ENCODE measurements at places on chromosomes 5 and 9. TPM values are rescaled to one million over a fixed set of nuclear protein-coding genes. Genes with fewer than 3 reads are reported as not detected.

- no peak for DNase-seq
These were observed 117.6 kb downstream of the CARTPT start for GRCh38 chr5:71836559-71837112.

The PCDHGA11 gene
- 4.9 TPM for polyA plus RNA-seq

The ADAMTS2 gene
- polyA plus RNA-seq, result 10.6 TPM

GRCh38 chr9:119852390-119852789, 483.2 kb upstream of the BRINP1 start:
- DNase-seq, result peak; percentile 11

DNA sequence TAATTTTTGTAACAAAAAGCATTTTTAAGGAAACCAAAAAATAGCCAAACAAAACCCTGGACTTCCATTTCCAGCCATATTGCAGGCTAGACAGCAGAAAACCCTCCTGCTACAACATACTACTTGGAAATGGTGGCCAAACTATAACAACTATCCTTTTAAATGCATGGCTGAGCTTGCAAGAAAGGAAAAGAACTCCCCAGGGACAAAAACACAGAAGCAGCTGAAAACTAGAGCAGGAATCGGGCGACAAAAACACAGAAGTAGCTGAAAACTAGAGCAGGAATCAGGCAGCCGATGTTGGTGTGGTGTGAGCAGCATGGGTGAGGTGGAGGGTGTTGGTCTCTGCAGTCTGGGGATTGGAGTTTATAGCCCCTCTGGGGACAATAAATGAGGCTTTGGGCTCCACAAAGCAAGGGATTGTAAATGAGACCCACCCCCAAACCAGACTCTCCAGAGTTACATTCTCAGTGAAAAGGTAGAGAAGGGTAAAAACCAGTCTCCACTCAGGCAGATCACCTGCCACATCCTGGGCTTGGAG, 95.2 kb downstream of the C9orf50 start:
- no peak for DNase-seq

DNA sequence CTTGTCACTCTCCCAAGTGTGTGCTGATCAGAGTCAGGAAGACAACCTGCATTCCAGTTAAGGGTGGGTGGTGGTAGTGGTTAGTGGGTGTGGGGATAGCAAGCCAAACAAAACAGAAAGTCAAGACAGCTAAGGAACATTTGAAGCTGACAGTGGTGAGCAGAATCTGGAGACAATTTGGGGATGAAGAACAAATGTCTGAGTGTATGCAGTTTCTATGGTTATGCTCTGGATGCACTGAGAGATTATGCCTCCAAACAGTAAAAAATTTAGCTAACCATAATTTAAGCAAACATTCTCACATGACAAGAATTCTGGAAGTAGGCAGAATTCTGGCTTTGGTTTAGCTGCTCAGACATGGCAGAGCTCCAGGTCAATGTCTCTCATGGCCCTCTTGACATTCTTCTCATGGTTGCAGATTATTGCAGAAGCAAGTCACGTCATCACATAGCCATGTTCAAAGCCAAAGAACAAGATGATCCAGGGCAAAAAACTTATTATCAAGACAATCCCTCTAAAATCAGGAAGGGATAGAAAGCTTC, 148.7 kb downstream of the LURAP1L start:
- DNase-seq, result no peak

The MEIKIN gene
- polyA plus RNA-seq, result not detected

DNA sequence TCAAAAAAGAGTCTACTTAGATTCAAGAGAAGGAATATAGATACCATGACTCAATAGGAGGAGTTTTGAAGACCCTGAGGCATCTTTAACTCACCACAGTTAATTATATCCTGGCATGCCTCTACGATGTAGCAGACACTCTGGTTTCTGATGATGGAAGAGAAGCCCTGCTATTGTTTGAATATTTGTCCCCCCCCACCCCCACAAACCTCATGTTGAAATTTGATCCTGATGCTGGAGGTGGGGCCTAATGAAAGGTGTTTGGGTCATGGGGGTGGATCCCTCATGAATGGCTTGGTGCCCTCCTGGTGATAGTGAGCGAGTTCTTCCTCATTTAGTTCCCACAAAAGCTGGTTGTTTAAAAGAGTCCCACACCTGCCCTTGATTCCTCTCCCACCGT, 147.9 kb upstream of the TBCA start:
- DNase-seq, result no peak

GRCh38 chr5:54519509-54519876, 1.9 kb downstream of the SNX18 start:
- DNase-seq, result no peak

- DNase-seq, result no peak
These were observed 1.6 kb upstream of the SAR1B start for GRCh38 chr5:134634227-134634626.

DNA sequence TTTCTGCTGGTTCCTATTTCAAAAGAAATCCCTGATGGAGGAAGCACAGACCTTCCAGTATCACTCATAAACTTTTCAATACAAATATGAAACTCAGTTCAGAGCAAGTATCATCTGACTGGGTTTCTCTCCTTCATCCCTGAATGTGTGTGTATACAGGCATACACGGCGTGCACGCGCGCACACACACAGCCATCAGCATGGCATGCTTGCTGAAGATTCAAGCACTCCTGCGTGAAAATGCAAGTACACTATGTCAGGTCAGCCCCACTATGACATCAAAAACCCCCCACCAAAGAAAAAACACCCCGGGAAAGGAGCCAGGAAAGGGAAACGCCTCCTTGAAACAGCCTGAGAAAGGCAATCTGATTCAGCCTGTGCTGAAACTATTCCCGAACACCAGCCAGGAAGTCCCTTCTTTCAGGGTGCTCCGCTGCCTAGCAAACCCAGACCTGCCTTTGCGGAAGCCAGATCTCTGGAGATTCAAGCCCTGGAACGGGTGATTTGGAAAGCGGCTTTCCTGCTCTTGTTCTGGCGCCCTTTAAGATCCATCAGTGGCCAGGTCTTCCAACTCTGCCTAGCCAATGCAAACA, 831 bp downstream of the KLHL3 start:
- no peak for DNase-seq

GRCh38 chr5:173452119-173452905, 124.1 kb upstream of the STC2 start:
- DNase-seq, result no peak

The SLC46A2 gene
- 0.43 TPM for polyA plus RNA-seq

- DNase-seq, result no peak
These were observed 209.0 kb downstream of the CSNK1G3 start for GRCh38 chr5:123720955-123721354.

The ANKRD31 gene
- 0.43 TPM for polyA plus RNA-seq

- no peak for DNase-seq
These were observed 930 bp downstream of the ANKS6 start for GRCh38 chr9:98795295-98795955.

The SPINK13 gene
- polyA plus RNA-seq, result 0.81 TPM

DNA sequence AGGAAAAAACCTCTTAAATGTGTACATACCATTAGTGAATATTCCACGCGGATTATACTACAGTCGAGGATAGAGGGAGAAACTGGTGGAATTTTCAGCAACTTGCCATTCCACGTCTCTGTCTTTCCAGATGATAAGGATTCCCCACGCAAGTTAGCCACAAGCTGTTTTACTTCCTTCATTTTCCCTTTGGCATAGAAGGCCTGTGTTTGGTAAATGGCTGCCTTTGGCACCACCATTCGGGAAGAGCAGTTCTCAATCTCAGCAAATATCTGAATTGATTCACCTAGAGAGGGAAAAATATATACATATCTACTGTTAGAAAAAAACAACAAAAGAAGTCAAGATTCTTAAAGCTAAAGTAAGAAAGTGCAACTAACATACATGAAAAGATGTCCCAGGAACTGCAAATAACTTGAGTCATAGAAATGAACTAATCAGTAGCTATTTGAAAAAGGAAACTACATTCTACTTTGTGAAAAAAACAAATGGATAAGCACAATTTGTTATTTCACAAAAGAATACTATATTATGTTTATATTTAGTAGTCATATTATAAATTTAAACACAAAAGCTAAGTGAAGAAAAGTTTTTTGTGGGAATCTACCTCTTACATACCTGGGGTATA, 8.1 kb downstream of the ARRDC3 start:
- no peak for DNase-seq

- no peak for DNase-seq
These were observed 135.2 kb upstream of the NFIL3 start for GRCh38 chr9:91558879-91559278.

DNA sequence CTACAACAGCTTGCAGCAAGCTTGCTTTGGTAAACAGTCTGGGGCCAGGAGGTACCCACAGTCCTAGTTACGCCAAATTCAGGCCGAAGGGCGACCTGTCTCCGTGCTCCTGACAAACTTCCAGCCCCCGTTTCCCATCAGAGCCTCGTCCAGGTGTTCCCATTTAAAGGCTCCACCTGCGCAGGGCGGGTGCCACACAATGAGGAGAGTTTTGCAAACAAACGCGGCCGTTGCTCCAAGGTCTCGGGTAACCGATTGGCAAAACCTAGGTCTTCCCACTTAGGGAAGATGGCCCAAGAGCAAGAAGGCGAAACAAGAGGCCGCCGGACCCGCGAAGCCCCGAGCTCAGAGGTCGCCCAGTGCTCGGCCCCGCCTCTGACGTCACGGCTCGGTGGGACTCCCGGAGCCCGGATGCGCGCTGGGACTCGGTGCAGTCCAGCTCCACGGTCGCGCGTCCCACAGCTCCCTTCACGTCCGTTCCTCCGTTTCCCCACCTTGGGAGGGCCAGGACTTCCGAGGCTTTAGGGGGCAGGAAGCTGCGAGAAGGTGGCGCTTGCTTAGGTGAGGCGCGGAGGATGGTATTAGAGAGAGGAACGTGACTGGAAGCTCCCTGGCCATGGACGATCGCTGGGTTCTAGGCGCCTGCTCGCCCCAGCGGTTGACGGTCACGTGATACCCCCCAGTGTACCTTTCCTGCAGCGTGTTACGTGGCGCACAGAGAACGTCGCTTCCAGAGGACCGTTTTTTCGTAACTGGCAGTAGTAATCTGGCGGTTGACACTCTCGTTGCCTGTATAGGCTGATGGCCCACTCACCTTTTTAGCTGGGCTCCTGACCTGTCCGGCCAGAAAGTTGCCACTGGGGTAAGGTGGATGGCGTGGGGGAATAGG, 41.8 kb upstream of the KDM4C start:
- DNase-seq, result peak; percentile 29

DNA sequence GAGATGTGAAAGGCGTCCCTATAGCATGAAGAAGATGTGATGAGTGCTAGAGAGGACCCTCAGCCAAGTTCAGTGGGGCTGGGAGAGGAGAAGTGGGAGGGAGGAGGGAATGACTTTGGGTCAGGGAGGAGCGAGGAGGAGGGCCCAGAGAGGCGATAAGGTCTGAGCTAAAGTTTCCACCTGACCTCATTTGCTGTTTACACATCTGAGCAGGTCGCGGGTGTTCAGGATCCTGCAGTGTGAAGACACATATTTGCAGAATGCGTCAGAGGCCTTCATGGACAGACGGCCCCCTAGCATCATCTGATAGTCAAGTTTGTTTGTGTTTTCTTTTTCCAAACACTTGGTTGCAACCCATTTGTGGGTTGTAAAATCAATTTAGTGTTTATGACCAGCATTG, 18.9 kb upstream of the IGFBPL1 start:
- DNase-seq, result no peak

DNA sequence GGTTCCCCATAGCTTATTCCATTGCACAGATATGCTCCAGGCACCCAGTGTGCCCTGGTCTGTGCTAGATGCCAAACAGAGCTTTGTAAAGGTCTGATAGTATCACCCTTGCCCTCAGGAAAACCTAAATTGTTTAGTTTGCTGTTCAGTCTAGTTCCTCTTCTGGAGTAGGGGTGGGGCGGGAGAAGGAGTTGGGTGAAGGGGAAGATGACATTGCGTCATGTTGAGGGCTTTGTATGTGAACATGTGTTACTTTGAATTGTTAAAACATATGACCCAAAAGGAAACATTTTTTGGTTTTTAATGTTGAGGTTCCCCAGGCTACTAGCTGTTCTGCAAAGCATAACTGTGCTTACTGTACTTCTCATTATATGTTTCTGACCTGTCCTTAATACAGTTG, 40.6 kb downstream of the HACD4 start:
- DNase-seq, result no peak

GRCh38 chr5:54438620-54439389, 16.7 kb upstream of the HSPB3 start:
- DNase-seq, result no peak

- no peak for DNase-seq
These were observed 45.4 kb downstream of the ZNF618 start for GRCh38 chr9:113921396-113921925.

The TAL2 gene
- 2.8 TPM for polyA plus RNA-seq

All from renal pelvis (tissue), 12 donors.